NCI-H2107 (cell line): ENCODE measurements at places on chromosomes 1 and 21.
A peak's percentile ranks its signal among the peaks of the same experiment; 100 is the strongest.

DNA sequence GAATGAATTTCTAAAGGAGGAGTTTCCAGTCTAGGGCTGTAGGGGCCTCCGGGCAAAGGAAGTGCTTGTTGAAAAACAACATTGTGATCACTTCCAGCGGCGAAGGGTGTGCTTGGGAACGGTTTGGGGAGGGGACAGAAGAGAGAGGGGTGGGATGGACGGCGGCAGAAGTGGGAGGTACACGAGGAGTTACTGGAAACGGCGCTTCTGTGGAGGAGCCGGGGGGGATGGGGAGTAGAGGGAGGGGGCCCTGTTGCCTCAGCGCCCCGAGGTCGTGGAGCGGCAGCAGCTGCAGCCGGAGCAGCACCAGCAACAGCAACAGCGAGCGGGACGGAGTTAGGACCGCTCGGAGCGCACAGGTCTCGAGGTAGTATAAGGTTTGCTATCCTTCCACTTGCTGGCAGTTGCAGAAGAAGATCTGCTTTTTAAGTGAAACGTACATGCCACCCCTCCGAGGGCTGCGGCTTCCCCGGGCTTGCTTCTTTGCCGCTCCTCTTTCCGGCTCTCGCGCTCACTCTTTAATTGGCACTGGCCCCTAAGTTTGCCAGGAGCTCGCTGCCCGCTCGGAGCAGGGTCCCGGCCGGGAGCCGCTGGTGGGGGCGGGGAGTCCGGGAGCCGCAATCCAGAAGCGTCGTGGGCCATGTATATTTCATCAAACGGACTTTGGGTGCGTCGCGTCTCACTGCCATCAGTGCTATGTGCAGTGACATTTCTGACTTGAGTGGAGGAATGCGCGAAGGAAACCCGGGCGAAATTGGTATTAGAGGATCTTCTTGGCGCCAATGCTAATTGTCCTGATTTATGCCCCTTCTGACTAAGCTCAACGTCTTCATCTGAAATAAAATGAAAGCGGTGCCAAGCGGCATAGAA is 771 bp upstream of the NTNG1 start:
- DNase-seq, result no peak

DNA sequence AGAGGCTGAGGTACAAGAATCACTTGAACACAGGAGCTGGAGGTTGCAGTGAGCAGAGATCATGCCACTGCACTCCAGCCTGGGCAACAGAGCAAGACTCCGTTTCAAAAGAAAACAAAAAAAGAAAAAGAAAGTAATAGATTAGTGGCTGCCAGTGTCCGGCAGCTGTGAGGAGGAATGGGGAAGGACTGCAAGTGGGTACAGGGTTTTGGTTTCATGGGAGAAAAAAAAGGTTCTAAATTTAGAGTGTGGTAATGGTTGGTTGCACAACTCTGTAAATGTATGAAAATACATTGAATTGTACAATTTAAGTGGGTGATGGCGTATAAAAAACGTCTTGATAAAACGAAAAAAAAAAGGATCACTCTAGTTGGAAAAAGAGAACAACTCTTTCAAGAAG is 6.7 kb downstream of the TAF1A start:
- no peak for DNase-seq

- DNase-seq, result no peak
Observed at GRCh38 chr1:211420845-211421454, 71.0 kb downstream of the RD3 start.

DNA sequence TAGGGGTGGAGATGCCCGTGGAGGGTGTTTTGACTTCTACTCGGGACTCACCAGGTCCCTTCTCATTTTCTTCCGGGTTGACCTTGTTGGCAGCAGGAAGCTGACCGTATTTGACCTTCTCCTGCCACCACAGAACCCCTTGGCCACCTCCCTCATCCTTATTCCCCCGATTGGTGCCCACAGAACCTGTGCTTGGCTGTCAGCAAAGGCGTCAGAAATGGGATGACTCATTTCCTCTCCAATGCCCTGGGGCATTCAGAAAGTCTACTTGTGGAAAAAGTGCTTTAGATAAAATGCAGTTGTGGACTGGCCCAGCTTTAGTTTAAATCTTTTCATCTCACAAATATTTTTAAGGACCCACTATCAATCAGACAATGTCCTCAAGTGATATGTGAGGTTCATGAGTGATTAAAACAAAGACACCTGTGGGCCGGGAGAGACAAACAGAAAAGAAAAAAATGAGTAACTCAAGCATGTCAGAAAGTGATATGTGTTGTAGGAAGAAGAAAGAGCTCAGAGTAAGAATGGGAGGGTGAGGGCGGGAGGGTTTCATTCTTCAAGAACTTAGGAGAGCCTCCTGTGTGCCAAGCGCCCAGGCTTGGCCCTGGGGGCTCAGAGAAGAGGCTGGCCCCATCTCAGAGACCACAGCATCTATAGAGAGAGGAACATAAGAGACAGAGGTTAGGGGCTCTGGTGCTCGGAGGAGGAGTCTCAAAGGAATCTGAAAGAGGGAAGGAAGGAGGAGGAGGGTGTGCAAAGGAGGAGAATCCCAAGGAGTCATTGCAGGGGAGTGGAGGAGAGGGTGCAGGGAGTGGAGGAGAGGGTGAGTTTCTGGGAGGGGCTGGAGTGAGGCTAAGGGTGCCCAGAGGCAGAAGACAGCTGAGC is 221.6 kb upstream of the VAMP3 start:
- no peak for DNase-seq

GRCh38 chr1:8879922-8880676 is 1.6 kb upstream of the ENO1 start:
- no peak for DNase-seq

- DNase-seq, result no peak
Observed at GRCh38 chr21:32645261-32646182, 33.3 kb upstream of the CFAP298 start.

DNA sequence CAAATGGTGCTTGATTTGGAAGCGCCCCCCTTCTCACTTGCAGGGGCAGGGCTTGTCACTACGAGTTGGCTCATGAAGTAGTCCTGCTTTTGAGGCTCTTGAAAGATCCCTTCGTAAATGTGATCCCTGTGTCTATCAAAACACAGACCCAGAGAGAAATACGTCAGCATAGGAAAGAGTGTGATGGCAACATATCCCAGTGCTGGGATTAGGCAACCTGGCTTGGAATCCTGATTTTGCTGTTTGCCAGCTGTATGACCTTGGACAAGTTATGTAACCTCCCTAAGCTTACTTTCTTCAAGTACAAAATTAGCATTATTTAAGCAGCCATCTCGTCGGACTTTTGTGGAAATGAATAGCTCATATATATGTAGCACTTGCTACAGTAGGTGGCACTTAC is 228.4 kb downstream of the ATG4C start:
- no peak for DNase-seq

- DNase-seq, result no peak
Observed at GRCh38 chr21:17795146-17796036, 23.8 kb downstream of the C21orf91 start.

GRCh38 chr1:70008660-70009059 is 196.7 kb downstream of the LRRC40 start:
- DNase-seq, result no peak

DNA sequence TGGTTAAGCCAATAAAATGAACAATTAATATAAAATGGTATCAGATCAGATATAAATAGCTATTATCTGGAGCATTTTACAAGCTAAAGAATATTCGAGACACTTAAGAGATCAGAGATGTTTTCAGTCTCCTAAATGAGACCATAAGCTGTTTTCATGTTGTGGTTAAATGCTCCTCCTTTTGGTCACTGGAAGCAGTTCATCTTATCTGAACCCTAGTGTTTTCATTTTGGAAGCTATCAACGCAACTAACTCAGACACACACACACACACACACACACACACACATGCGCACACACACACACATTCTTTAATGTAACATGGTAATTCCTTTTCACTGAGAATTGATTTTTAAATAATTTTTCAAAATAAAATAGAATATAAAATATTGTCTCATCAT is 10.0 kb upstream of the LRRC8C start:
- no peak for DNase-seq

DNA sequence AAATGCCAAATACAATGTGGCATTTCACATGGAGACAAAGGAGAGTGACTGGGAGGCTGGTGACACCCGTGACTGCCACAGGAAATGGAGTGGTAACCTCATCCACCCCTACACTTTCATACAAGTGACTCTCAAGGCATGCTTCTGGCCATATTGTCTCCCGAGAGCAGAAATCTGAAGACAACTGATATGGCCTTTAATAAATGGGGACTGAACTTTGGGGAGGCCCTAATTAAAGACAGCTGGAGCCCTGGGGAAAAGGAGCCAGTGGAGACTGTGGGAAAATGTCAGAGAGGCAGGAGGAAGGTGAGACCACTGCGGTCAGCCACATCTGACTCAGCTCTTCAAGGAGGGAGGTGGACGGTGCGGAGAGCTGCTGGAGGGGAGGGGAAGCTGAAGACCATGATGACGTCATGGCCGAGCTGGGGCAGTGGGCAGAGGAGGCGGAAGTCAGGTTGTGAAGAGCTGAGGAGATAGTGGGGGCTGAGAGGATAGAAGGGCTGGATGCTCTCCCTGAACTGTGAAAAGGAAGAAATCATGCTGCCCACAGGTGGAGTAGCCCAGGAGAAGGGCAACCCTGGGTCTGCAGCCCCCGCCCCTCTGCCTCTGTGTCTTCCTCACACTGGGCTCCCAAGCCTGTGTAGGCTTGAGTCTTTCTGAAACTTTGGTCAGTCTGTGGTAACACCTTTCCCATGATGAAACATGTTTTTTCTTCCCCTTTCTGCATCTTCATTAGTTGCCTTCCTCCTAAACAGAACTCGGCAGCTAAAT is 14.0 kb upstream of the NCF2 start:
- no peak for DNase-seq

DNA sequence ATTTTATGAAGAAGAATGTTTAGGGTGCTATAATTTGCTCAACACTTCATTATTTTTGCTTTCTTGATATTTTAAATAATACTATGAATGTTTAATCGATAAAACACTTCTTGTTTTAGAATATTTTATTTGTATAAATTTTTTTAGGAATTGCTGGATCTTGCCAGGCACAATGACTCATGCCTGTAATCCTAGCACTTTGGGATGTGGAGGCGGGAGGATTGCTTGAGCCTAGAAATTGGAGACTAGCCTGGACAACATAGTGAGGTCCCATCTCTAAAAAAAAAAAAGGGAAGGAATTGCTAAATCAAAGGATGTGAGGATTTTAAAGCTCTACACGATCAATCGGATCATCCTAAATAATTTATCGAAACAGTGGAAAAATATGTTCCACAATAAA is 17.6 kb downstream of the RNF11 start:
- DNase-seq, result no peak

- no peak for DNase-seq
Observed at GRCh38 chr1:19373211-19374082, 61.3 kb downstream of the SLC66A1 start.

GRCh38 chr1:183277821-183278738 is 92.0 kb downstream of the LAMC2 start:
- DNase-seq, result no peak

DNA sequence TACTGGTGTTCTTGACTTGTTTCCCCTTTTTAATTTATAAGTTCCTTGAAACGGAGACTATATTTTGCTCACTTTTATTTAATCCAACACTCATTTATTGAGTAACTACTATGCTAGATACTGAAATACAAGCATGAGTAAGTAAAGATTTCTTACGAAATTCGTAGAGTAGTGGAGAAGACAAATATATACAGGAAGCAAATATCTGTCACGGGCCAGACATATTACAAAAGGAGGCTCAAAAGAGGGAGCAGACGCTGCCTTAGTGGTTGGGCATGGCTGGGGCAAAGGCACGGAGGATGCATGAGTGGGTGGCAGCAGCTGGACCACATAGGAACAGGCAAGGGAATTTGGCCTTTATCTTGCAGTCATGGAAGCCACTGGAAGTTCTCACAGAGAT is 6.8 kb downstream of the NCF2 start:
- no peak for DNase-seq

GRCh38 chr1:154840269-154841176 is 29.6 kb downstream of the KCNN3 start:
- no peak for DNase-seq

DNA sequence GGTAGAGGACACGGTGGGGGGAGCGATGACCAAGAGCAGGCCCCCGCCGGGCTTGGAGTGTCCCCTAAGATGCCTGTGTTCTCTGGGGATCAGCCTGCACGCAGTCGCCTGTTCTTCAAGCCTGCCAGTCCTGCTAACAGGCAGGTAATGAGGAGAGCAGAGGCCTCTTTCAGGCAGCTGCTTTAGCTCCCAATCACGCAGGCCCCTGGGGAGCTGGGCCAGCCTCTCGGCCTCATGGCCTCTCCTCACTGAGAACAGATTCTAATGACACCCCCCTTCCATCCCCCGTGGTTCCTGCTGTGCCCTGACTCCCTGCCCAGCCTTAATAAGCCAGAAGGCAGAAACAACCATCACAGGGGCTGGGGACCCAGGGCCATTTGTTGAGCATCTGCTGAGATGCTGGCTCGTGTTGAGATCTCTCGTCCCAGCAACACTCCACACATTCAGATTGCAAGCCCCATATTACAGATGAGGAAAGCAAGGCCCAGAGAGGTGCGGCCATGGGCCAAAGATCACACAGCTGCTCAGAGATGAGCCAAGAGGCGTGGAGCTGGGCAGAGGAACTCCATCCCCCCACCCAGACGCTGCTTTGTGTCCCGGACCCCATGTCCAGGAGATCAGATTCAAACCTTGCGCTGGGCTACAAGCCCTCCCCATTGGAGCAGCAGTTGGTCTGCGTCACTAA is 71.6 kb upstream of the CASZ1 start:
- DNase-seq, result peak; percentile 79

- no peak for DNase-seq
Observed at GRCh38 chr1:72097851-72098570, 184.3 kb downstream of the NEGR1 start.

- no peak for DNase-seq
Observed at GRCh38 chr1:116129537-116129936, 18.3 kb downstream of the MAB21L3 start.

- no peak for DNase-seq
Observed at GRCh38 chr1:14098294-14098913, 398.4 kb downstream of the PRDM2 start.

- no peak for DNase-seq
Observed at GRCh38 chr21:45155910-45156309, 81.5 kb downstream of the ADARB1 start.

DNA sequence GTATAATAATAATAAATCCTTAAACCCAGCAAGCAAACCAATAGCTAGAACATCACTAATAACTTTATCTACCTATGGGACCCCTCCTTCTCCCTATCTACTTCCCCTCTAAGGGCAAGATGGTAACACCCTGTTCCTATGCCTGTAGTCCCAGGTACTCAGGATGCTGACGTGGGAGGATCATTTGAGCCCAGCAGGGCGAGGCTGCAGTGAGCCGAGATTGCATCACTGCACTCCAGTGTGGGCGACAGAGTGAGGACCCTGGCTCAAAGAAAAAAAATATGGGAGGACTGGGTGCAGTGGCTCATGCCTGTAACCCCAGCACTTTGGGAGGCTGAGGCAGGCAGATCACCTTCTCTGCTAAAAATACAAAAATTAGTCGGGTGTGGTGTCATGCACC is 143.1 kb upstream of the SLC45A1 start:
- DNase-seq, result no peak

- DNase-seq, result no peak
Observed at GRCh38 chr1:229130028-229130668, 140.8 kb upstream of the RAB4A start.
